Activated CD4-positive, CD25-positive, alpha-beta regulatory T cell (primary cell): ENCODE measurements at places on chromosomes 2 and 18.

GRCh38 chr2:145927131-145927950 lies 1407.4 kb upstream of the ZEB2 start:
- no peak for DNase-seq

DNA sequence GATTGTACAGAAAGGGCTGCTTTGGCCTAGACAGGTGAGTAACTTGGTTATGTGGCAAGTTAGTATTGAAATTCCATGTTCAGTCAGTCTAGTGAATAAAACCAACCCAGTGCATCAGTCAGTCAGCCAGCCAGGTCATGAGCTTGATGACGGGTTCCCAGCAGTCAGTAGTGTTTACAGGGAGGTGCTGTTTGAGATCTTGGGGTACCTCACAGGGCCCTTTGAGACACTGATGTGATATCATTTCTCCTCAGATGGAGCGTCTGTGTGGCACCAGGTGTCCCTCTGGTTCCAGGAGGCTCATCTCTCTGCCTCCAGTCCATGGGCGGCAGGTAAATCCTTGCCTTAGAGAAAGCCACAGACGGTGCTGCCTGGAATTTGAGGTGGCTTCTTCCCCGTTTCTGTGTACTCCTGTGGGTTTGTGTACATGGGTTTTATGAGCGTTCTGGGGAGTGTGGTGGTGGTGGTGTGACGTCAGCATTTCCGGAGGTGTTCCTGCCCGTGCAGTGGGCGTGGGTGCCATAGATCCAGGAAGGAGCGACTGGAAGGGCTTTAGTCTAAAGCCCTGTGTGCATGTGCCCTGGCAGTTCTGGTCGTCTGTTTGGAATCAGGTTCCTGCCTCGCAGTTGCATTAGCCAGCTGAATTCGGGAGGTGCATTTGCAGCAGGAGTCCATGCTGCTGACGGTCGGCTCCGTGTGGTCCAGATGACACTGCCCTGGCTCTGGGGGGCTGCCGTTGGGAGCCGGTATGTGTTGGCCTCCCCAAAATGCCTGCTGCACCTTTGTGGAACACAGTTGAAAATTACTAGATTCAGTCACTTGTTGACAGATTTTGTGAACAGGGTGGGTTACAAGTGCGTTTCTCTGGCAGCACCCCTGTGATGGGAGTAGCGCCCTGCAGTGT lies 2.1 kb downstream of the CTDP1 start:
- no peak for DNase-seq

DNA sequence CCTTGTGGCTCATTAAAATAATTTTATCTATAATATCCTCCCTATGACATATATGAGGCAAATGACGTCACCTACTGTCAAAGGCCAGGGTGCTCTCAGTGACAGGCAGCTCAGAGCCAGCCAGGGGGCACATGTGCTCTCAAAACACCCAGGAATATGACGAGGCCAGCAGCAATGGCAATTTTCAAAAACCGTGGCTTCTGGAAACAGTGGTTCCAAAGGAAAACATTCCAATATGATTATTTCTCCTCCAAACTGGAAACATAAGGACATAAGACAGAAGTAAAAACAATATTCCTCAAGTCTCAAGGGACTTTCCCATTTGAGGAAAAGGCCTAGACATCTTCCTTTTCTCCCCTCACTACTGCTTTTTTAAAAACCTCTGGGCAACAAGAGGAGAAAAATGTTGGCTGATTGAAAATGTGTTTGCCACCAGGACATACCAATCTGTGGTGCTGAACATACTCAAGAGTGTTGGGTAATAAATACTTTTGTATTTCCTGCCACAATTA lies 40.8 kb downstream of the RNF152 start:
- DNase-seq: no peak

- no peak for DNase-seq
Measured at GRCh38 chr2:206084439-206084869, 1.5 kb downstream of the INO80D start.

DNA sequence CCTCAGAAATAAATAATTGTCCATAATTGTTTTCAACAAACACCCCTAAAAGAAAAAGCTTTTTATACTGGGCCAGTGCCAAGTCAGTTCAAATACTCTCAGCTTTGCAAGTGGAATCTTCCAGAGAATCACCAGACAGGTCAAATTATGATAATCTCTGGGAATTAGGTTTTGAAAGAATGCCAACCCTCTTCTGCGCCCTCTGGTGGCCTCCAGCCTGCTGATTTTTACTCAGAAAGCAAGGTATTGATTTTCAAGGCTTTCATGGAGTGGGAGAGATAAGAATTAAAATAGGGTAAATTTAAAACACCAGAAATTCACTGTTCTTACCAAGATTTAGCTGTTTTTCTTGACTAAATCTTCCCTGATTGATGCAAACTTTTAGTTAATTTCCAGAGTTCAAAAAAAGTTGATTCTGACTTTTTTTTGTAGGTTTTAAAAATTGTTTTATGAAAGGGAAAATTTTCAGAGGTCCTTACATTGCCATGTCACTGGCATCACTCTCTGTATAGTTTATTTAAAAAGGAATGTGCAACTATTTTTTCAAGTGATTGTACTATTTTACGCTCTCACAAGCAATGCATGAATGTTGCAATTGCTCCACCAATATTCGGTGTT lies 282.9 kb upstream of the TNP1 start:
- no peak for DNase-seq

- DNase-seq: no peak
Measured at GRCh38 chr2:33395655-33396249, 80.7 kb upstream of the RASGRP3 start.

DNA sequence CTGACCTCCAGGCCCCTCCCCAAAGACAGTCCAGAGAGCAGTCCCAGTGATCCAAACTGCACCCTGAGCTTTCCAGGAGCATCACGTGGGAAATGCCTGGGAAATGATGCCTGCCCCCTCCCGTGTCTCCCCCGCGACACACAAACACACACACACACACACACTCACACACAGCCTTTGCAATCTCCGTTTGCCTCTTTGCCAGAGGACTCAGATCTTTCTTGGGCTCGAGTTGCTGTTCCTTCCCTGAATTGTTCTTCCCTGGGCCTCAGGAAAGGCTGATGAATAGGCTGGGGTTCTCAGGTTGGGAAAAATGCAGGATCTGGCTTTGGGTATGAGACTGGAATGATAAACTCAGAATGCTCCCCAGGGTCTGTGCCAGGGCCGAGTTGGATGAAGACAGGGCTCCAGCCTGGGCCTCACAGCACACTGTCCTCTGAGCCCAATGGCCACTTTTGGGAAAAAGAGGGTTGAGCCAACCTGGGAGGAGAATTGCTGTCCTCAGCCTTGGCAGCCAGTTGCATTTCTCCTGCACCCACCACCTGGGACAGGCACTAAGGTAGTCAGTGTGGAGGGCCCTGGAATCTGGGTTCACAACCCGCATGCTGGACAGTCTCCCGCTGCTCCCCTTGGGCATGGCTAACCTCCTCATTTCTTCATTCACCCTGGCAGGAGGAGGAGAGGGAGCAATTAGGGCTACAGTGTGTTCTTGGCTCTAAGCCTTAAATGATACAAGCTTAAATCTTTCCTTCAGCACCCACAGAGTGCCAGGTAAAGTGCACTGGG lies 43.9 kb upstream of the ATP6V1B1 start:
- DNase-seq: no peak

DNA sequence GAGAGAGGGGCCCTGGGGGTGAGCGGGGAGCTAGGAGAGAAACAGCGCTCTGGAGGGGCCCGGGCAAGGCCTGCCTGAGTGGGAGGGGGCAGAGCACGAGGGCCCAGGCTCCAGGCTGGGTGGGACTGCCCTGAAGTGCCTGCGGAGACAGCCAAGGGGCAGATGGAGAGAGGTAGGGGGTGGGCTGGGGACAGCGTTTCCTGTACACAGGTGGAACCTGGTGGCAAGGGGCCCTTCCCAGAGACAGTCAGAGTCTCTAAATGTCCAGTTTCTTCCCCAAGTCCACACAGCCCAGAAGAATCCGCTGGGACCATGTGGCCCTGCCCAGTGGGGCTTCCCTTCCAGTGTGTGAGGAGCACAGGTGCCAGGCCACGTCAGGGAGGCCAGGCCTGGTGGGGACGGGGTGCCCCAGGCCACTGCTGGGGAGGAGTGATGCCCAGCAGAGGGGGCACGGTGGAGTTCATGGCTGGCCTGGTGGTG lies 1.7 kb upstream of the GPR35 start:
- DNase-seq: no peak

GRCh38 chr18:12928206-12928605 lies 19.6 kb upstream of the SEH1L start:
- no peak for DNase-seq

DNA sequence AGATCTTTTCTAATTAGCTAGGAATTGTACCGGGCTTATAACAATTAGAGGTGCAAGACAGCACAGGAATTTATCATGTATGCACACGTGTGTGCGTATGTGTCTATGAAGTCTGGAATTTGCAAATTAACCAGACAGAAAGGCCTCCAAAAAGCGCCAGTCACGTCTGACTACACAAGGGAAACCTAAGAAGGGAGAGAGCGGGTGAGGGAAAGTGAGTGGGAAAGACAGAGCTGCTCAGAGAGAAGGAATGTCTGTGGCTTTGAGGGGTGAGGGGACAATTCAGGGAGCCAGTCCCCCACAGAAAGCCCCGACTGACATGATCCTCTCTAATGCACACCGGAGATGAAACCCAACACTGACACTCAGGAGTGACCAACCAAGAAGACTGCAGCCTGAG lies 197.7 kb upstream of the SH3BP4 start:
- DNase-seq: no peak

DNA sequence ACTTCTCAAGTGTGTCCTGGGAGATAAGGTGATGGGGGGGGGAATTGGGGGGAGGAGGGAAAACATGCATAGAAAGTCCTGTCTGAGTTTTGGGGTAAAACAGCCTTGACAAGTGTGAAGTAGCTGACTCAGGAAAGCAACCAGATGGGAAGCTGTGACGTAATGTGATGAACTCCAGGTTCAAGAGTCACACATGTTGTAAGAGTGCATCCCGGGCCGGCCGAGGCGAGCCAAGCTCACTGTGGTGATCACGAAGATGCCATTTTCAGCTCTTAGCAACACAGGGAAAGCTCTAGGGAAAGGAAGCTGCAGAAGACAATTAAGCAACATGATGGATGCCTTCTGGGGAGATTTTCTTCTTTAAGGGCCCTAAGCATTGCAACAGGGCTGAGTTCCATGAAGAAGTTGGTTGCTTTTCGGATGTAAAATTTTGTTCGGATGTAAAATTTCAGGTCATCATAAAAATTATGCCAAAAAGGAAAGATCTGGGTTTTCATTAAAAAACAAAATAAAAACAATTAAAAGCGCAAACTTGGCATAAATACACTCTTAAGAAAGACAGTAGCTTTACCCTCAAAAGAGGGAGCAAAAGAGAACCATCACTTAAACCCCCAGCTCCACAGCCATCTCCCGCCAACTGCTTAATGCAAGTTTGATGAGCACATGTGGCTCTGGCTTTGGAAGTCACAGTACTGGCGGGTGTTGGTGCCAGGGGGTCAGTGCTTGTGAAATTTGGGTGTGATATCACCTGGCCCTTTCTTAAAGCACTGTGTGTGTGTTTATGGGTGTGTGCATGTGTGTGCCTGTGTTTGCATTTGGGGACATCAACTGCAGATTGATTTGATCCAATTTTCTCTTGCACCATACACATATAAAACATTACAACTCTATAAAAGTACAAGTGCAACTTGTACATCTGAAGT lies 19.1 kb downstream of the SERTAD2 start:
- DNase-seq: no peak

DNA sequence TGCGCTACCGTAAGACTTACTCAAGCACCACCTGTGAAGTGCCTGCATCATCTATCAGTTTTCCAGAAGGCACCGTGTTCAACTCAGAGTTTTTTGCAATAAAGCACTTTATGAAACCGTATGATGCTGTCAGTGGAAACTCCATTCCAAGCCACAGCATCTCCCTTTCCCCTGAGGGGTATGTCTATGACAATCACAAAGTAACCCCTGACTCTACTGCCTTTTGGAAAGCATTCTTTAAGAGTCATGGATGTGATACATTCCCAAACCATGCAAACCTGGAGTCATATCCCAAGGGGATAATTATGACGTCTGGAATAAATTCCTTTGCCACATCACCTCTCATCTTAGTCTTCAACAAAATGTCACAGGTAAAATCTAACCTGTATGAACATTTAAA lies 39.2 kb downstream of the UNC50 start:
- DNase-seq: no peak

GRCh38 chr2:200373973-200374416 lies 67.5 kb downstream of the SPATS2L start:
- DNase-seq: no peak

DNA sequence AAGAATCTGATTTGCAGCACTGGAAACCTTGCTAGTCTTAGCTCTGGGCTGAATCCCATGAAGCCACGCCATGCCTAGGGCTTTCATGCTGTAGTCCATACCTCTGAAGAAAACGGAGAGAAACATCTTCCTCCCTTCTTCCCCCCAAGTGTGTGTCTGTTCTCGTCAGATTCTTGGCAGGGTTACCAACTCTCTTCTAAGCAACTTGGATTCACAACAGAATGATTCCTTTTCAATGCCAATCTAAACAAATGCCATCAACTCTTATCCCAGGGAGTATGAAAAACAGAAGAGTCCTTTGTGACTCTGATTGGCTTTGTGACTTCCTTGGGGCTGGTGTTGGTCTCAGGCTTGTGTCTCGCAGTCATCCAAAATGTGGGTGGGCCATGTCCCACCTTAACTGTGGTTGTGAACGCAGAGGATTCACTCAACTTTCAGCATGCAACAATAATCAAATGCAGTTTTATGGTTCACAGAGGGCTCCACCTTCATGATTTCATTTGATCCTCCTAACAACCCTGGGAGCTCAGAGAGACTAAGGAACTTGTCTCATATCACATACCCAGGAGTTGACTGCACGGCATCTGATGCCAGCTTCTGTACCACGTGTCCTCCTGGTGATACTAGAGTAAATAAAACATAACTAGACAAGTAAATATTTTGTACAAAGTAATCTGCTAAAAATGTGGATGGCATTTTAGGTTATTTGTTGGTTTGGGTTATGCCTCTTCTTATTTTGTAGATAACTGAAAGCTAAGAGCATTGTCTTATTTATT lies 186.0 kb upstream of the TNP1 start:
- no peak for DNase-seq

- no peak for DNase-seq
Measured at GRCh38 chr2:283996-284794, 3.7 kb downstream of the ALKAL2 start.
